Right hindlimb (tissue), 1 donor: ENCODE measurements at places on chromosomes 13 and 19.

DNA sequence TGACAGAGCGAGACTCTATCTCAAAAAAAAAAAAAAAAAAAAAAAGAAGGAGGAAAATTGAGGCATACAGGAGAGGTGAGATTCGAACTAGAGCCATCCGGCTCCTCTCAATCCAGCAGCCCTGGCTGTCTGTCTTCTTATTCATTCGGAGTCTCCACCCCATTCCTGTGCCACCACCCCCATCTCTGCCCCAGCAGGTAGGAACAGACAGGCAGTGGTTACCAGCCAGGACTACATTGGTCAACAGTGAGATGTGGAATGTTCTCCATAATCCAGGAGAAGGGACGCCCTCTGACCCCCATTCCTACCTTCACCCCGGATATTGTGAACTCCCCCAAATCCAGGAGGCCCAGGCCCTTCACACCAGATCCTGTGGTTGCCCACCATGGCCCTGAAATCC is 6.6 kb upstream of the S1PR2 start:
- no peak for DNase-seq

- DNase-seq, result no peak
Measured at GRCh38 chr19:51319649-51320279, 8.3 kb downstream of the IGLON5 start.

- DNase-seq, result no peak
Measured at GRCh38 chr19:29232315-29232852, 19.4 kb upstream of the UQCRFS1 start.

GRCh38 chr19:31617010-31617585 is 267.9 kb upstream of the TSHZ3 start:
- no peak for DNase-seq

- DNase-seq, result no peak
Measured at GRCh38 chr13:97875218-97875617, 78.3 kb upstream of the IPO5 start.

DNA sequence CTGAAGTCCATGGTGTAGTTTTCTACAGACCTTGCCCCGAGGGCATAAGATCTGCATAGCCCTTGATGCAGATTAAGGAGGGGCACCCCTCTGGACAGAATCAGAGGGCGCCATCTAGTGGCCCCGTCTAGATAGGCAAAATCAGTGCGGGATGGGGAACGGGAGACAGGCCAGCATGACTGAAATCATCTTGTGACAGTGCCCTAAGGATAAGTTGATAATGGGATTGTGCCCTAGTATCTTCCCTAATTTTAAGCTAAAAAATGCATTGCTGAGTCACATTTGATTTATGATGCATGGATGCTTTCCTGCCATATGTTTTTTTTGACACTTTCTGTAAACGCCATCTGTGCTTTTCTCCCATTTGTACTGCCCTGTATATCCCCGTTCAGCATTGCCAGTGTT is 19.0 kb upstream of the GPI start:
- DNase-seq, result peak; percentile 37

- DNase-seq, result no peak
Measured at GRCh38 chr13:76687467-76687866, 198.7 kb downstream of the KCTD12 start.

DNA sequence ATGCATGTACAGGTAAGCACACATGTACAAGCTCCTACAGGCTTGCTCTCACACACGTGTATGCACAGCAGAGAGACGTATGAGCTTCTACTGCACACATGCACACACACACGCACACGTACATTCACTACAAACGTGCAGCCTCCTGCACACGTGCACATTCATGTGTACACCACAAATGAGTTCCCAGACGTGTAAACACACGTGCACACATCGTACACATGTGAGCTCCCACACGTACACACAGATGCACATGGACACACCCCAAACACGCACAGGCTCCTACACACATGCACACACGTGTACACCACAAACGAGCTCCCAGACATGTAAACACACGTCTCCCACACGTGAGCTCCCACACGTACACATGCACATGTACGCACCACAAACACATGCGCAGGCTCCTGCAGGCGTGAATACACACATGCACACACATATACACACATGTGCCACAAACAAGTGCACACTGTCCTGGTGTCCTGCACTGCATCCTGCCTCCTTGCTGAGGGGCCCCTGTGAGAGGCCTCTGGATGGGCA is 83.7 kb upstream of the MCF2L start:
- no peak for DNase-seq

GRCh38 chr13:110758195-110758805 is 44.8 kb downstream of the ING1 start:
- DNase-seq, result no peak

GRCh38 chr13:50766013-50766412 is 77.5 kb downstream of the DLEU7 start:
- peak; percentile 64 for DNase-seq

DNA sequence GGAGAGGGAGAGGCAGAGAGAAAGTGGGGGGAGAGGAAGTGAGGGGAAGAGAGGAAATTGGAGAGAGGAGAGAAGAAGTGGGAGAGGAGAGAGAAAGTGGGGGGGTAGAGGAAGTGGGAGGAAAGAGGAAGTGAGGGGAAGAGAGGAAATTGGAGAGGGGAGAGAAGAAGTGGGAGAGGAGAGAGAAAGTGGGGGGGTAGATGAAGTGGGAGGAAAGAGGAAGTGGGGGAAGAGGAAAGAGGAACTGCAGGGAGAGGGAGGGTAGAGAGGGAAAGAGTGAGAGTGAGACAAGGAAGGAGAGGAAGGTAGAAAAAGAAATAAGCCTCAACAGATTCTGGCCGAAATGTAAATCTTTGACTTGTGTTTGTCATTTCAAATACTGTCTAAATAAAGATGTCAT is 146.6 kb downstream of the KLF12 start:
- DNase-seq, result no peak

DNA sequence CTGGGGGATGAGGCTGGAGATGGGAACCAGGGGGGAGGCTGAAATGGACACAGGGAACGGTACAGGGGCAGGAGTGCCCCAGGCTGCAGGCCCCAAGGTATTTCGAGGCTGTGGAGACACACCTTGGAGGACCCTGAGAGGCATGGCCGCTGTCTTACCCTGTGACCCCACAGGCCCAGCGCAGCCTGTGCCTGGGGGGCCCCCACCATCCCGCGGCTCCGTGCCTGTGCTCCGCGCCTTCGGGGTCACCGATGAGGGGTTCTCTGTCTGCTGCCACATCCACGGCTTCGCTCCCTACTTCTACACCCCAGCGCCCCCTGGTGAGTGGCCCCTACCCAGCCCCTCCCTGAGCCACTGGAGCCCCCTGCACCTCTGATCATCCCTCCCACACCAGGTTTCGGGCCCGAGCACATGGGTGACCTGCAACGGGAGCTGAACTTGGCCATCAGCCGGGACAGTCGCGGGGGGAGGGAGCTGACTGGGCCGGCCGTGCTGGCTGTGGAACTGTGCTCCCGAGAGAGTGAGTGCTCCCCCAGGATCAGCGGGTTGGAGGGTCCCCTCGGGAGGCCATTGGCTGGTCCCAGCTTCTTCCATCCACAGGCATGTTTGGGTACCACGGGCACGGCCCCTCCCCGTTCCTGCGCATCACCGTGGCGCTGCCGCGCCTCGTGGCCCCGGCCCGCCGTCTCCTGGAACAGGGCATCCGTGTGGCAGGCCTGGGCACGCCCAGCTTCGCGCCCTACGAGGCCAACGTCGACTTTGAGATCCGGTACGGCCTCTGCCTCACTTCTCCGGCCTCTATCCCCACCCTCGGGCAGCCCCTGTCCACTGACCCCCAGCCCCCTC is 16.9 kb upstream of the SPIB start:
- DNase-seq, result no peak

- DNase-seq, result peak; percentile 48
Measured at GRCh38 chr13:24693862-24694471, 13.8 kb downstream of the ATP12A start.

DNA sequence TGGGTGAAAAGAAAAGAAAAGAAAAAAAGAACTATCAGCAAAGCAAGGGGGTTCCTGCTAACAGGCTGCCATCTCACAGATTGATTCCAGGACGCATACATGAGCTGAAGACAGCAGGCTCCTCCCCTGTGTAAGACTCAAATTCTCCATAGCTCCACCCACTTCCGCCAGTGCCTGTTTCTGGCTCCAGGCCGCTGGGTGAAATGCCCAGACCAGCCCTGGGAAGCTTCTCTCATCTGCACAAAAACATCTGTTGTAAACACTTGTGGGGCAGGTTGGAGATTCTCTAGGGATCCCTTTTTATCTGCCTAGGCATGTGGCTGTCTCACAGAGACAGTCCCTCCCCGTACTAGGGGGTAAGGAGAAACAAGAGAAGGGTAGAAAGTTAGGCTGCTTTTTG is 1054.4 kb upstream of the SPRY2 start:
- DNase-seq, result peak; percentile 21

GRCh38 chr13:85230691-85231093 is 568.5 kb downstream of the SLITRK6 start:
- no peak for DNase-seq

GRCh38 chr13:37636701-37637100 is 38.1 kb upstream of the POSTN start:
- no peak for DNase-seq

- no peak for DNase-seq
Measured at GRCh38 chr13:33109271-33109697, 93.1 kb downstream of the KL start.

GRCh38 chr13:43874504-43875092 is 4.9 kb downstream of the CCDC122 start:
- DNase-seq, result no peak
